ENCODE measurements at places on chromosomes 12 and 14.

GRCh38 chr12:42099433-42099832, 45.2 kb downstream of the GXYLT1 start:
- no peak for DNase-seq

- DNase-seq, result no peak
These were observed 206.8 kb upstream of the NUDT4 start for GRCh38 chr12:93170928-93171327.

DNA sequence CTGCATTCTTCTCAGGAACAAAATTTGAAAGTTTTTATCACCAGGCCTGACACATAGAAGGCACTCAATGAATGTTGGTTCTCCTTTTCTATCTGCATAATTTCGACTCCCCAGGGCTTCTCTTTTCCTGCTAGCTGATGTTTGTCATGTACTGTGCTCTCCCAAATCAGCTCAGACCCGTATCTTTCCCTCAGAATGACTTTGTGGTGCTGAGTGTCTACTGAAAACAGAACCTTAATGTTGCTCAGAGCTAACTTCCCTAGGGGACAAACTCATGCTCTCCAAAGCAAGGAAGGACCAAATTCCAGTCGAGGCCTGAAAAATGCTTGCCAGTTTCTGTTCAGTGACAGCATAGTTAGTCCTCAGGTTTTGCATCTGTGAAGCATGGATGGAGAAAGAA, 1.9 kb downstream of the ARHGDIB start:
- no peak for DNase-seq

- peak; percentile 17 for DNase-seq
These were observed 50.3 kb downstream of the BCL2L14 start for GRCh38 chr12:12121061-12121460.

GRCh38 chr14:64549016-64549415, 745 bp upstream of the PPP1R36 start:
- DNase-seq, result no peak

- no peak for DNase-seq
These were observed 124.5 kb downstream of the ANO4 start for GRCh38 chr12:100919116-100919515.

GRCh38 chr12:115806000-115806399, 471.5 kb downstream of the MED13L start:
- DNase-seq, result no peak

DNA sequence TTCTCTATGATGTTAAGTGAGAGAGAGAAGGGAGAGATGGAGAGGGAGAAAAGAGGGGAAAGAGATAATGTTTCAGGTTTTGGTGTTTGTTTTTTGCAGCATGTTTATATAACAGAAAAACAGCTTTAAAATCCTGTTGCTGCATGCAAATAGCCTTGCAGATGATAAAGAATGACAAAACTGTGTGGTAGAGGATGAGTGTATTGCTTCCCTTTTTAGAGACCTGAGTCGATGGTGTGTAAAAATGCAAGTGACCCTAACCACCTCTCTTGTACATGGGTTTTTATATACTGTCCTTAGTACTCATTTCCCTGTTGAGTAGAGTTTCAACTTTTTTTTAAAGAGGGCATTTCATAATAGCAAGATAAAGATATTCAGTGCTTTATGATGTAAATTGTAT, 249.1 kb downstream of the AKAP6 start:
- no peak for DNase-seq

- DNase-seq, result no peak
These were observed 1012.8 kb upstream of the FBXO33 start for GRCh38 chr14:40445020-40445419.

- peak; percentile 56 for DNase-seq
These were observed 90.3 kb downstream of the RFX4 start for GRCh38 chr12:106673141-106673540.

DNA sequence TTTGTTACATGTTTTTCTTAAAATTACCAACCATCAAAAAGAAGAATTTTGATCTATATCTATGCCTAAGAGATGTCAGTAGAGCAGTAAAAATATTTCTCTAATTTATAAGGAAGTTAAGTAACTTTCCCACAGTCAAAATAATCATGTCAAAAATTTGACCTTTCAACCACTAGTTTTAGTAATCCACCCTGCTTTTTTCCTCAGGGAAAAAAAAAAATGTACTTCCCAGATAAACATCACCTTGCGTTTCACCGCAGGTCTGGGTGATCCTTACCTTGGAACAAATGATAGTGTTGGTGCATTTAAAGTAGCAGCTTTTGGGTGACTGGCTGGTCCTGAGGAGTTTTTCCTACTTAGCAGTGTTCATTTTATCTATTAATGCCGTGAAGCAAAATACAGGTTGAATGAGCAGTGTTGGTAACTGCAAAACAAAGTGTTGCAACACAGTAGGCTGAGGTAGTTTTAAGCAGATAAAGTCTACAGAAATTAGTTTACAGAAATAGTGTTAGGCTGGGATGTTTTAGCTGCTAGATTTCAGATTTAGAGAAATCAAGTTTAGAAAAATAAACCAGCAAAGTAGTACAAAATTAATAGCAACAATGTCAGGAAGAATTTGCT, 137.2 kb upstream of the DNM1L start:
- DNase-seq, result no peak

- DNase-seq, result no peak
These were observed 195.8 kb upstream of the DIO3 start for GRCh38 chr14:101365329-101366158.

DNA sequence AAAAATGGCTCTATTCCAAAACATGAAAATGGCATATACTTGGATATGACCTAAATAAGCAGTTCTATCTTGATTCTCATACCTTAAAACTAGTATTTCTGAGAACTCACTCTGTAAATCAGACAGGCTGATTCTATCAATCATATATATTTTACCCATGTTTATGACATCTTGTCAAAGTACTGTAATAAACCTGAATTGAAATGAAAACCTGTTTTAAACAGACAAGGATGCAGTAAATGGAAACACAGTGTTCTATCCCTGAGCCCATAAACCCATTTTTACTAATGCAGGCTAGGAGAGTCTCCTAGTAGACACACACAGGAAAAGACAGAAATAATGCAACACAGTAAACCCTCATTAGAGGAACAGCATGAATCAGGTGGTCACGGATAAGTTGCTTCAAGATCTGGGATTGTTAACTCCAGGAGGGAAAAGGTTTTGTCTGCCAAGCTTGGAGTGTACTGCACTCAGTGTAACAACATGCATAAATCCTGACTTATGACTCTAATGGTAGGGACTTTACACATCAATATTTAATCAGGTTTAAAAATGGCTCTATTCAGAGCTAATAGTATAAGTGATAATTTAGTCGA, 93.6 kb upstream of the CPNE8 start:
- DNase-seq, result no peak

GRCh38 chr12:1080520-1081223, 89.6 kb downstream of the ERC1 start:
- DNase-seq, result no peak

All from glutamatergic neuron (in vitro differentiated cells).